ENCODE measurements at places on chromosomes 1 and 21. TPM values are rescaled to one million over a fixed set of nuclear protein-coding genes. Genes with fewer than 3 reads are reported as not detected.

DNA sequence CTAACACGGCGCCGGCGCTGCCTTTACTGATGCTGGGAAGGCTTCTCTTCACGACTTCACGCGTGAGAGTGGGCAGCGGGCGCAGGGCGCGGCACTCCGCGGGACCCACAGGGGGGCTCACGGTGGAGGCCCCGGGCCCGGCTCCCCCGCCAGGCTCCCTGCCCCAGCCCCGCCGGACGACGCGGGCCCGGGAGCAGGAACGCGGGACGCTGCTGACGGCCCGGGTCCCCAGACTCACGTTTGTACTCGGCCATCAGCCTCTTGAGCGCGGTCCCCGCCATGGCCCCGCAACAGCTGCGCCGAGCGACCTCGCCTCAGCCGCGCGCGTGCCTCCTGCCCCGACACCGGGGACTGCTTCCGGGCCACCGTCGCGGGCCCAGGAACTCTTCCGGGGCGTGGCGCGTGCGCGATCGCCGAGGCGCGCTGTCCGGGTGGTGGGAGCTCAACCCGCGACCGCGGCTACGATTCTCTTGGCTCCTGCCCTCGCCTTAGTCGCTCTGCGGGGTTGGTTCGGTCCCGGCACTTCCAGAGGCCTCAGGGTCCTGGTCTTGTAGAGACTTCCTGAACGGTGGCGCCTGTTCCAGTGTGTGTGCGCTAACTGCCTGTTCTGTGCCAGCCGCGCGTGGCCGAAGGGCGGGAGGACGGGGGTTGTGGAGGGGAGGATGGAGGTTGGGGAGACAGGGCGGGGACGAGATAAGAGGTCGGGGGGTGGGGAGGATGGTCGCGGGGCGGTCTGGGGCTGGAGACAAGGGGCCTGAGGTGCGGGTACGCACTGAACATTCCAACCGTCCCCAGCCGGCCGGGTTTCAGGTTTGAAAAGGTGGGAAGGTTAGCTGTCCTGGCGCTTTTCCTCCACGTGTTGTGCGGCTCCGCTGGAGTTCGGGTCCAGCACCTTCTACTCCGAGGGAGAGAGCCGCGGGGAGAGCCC is at the start of gene UBE2G2:
Gene UBE2G2, minus strand, starts transcription at position 353 of the 928 bp plus-strand sequence. Its CDS starts 72 bp downstream, at position 281.
- peak; percentile 83 for DNase-seq

DNA sequence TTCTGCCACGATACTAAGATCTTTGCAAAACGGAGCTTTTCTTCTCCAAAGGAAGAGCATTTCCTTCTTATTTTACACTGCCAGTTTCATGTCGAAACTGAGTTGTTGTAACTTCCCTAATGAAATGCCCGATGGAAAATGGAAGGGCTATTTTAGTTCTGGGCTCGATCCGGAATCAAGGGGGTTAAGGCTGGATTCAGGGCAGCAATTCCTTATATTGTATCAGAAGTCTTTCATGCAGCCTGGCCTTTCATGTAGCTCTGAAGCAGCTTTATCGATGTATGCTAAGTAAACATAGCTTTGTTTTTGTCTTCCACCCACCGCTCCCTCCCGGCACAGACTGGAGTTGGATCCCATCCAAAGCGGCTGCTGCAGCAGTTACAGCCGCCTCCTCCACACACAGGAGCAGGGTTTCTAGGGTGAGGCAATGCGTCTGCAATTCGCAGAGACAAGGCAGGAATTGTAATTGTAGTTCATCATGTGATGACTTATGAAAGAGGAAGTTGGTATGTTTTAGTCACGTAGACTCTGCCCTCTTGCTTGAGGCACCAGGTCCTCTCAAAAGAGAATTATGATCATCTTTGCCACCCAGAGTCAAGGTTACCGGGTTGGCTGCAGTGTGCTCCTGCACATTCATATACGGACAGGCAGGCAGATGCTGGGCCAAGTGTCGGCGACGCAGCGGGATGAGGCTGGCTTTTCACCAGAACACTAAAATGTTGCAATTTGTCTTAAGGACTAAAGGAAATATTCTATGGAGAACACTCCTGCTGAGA is 2.6 kb upstream of the IRF2BP2 start:
- DNase-seq: peak; percentile 85

DNA sequence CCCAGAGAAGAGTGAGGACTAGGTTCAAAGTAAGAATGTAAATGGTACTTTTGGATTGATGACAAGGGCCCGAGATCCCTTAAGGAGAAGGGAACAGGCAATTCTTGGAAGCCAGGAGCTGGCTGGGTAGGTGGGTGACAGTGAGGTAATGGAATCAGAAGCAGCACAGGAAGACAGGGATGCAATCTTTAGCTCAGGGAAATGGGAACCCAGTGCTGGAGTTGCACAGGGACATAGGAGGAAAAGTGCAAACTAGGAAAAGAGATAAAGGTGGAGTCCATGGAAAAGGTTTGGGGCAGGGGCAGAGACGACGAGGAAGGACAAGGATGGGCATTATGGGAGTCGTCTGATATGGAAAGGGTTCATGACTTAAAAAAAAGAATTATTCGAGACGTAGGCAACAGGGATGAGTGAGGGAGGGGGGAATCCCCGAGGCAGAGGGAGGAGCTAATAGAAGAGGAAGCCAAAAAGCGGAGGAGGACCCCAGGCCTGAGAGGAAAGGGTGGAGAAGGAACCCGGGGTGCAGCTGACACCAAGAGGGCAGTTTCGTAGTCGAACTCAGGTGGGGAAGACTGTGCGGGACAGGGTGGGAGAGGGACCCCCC is 495 bp downstream of the PI4KB start:
- DNase-seq: peak; percentile 80

DNA sequence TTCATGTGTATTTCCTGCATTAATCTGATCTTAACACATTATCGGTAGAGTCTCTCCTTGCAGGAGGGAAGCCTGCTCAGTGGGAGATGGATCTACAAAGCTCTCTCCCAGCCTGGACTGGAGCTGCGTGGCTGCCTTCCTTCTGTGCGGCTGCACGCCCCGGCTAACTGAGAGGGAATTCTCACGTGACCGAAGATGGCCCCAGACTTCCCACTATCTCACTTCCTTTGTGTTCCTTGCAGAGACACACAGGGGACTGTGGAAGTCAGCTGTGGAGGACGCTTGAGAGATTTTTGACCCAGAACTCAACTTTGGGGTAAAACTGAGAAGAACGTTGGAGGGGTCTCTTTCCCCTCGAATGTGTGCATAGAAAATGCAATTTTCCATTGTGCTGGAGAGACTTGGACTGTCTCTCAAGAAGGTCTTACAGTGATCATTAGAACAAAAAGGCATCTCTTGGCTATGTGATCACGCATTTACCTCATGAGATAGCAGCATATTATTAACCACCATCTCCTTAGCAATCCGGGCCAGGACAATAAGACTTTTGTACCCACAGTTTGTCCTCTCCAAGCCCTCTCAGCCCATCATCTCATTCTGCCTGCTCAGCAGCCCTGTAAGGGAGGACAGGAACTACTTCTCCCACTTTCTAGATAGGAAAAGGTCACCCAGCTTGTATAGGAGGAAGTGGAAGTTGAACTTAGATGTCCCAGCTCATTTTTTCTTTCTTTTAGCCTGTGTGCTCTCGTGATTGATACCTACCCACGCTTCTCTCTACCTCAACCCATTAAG is 49.3 kb upstream of the TARBP1 start:
- DNase-seq: no peak

DNA sequence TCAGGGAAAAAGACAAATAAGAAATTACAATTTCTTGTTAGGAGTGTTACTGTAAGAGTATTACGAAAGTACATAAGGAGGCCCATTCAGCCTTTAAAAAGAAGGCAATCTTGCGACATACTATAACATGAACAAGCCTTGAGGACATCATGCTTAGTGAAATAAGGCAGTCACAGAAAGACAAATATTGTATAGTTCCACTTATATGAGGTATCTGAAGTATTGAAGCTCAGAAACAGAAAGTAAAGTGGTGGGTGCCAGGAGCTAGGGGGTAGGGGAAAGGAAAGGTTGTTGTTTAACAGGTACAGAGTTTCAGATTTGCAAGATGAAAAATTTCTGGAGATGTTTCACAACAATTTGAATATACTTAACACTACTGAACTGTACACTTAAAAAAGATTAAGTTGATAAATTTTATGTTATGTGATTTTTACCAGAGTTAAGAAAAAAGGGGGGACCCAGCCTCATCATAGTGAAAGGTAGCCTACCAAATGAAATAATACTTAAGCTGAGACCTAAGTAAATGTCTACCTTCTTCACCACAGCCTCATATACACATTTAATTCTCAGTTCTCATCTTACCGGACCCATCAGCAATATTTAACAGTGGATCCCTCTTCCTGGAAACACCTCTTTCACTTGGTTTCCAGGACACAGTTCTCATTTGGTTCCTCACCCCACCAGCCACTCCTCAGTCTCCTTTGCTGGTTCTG is 19.5 kb downstream of the USP24 start:
- no peak for DNase-seq

DNA sequence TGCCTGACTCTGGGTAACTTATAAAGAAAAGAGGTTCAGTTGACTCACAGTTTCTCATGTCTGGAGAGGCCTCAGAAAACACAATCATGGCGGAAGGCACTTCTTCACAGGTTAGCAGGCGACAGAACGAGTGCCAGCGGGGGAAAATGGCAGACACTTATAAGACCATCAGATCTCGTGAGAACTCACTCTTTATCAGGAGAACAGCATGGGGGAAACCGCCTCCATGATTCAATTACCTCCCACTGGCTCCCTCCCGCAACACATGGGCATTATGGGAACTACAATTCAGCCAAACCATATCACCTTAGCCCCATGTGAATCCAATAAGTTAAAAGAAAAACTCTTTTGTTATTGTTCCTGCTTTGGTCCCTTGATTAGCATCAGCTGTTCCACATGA is 725.2 kb downstream of the LRRIQ3 start:
- DNase-seq: no peak

DNA sequence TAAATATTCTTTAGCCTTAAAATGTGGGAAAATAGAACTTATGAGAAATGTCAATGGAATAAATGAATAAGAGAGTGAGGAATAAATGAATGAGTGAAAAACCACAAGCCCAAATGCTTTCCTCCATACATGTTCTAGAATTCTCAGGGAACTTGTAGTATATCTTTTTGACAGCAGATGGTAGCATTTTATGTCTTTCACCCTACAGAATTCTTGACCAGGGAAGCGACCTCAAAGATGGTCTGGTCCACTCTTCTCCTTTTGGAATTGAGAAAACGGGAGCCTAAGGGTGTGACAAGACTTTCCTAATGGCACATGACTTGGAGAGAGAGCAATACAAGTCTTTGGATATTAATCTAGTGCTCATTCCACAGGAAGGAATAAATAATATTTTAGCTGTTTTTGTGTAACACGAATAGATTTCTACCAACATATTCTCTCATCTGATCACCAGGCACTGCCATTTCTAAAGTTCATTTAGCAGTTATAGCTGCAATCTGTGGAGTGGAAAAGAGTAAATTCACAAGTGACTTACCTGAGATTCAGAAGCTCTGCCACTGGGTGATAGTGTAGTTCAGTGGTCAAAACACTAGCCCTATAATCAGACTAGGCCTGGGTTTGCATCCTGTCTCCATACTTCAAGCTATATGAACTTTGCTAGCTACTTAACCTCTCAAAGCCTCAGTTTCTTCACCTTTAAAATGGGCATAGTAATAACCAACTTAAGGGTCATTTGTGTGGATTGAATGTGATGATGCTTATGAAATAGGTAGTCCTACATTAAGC is 15.0 kb upstream of the F5 start:
- DNase-seq: peak; percentile 34

GRCh38 chr1:53552146-53552861 is 93.1 kb downstream of the DMRTB1 start:
- no peak for DNase-seq

DNA sequence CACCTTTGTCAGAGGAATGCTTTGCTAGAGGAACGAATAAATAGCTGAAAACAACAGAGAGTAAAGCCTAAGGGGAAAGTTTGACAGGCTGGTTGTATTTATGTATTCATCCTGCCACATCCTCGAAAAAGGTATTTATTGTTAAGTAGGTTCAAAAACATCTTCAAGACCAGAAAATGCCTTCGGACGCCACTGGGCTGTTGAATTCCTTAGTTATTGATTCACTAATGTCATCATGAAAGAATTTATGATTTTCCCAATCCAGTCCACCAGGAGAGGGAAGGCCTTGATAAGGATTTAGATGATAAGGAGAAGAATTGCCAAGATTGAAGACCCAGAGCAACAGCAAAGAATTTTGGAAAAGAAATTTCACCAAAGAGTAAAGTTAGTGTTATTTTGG is 35.2 kb upstream of the MAB21L3 start:
- no peak for DNase-seq

- DNase-seq: no peak
Measured at GRCh38 chr1:153245466-153245865, 14.0 kb upstream of the LORICRIN start.

GRCh38 chr1:224535641-224536040 is 80.5 kb upstream of the CNIH3 start:
- DNase-seq: no peak

DNA sequence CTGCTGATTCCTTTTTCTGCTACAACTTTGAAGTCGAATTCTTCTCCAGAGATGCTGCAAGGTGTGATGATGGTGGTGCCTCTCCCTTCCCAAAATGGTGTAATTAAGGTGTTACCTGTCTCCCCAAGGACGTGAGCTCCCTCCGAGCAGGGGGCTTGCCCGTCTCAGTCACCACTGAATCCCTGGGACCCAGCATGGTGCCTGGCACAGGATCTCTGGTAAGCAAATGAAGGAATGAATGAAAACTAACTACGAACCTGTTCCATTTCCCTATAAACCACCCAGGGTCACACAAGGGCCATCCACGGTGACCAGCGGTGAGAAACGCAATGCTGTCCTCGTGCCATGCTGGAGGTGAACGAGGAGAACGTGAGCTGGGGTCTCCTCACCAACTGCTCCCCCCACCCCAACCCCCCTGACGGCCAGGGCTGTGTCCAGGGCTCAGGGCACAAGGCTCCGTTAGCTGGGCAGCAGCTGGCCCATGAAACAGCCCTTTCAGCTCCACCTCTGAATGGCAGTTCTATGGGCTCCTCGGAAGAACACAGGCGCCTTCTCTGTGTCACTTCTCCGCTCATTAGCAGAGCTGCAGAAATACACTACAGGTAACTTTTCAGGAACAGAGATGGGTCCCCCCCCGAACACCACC is 2.2 kb upstream of the MATN1 start:
- DNase-seq: no peak

- DNase-seq: no peak
Measured at GRCh38 chr1:53592521-53592982, 133.4 kb downstream of the DMRTB1 start.

GRCh38 chr1:211923095-211923494 is 92.5 kb upstream of the LPGAT1 start:
- DNase-seq: no peak

- no peak for DNase-seq
Measured at GRCh38 chr21:45607909-45608295, 35.6 kb upstream of the PCBP3 start.

DNA sequence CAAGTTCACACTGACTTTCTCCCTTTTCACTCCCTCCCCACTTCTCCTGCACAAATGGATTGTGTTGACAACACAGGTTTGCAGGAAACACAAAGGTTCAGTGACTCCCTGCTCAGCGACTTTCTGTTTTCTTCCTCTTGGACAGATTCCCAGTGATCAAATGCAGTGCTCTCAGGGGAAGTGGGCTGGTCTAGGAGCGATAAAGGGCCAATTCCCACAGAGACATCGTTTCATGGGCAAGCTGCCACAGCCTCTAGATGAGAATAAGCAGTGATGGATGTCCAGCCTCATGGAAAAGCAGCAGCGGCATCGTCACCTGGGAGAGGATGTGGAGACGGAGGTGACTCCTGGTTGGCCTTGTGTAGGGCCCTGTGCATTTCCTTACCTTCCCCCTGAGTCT is 30.6 kb downstream of the FYB2 start:
- DNase-seq: no peak

The ITLN2 gene
- not detected for total RNA-seq

The HES3 gene
- total RNA-seq: not detected

The PLA2G5 gene
- not detected for total RNA-seq

The FYB2 gene
- total RNA-seq: not detected

The DENND2D gene
- total RNA-seq: 210 TPM

The ORC1 gene
- total RNA-seq: 46.9 TPM

The TAGLN2 gene
- 453 TPM for total RNA-seq

The CLCA1 gene
- not detected for total RNA-seq

Measured in activated naive CD4-positive, alpha-beta T cell treated with anti-CD3 and anti-CD28 coated beads for 36 hours (primary cell).